T-helper 1 cell treated with Interleukin-12 subunit alpha and Interleukin-12 subunit beta and Interleukin-4 antibody, amounts not matched to agents 30 ng/mL and 1 ng/mL, for 36 hours (primary cell): ENCODE measurements at places on chromosomes 3 and 15. TPM values are rescaled to one million over a fixed set of nuclear protein-coding genes. Genes with fewer than 3 reads are reported as not detected.

The HIGD2B gene
- total RNA-seq, result 0.20 TPM in 2 replicates

The UBAP1L gene
- 5.2 and 5.3 TPM in 2 replicates for total RNA-seq

The IL5RA gene
- not detected in 2 replicates for total RNA-seq

The SLC27A2 gene
- total RNA-seq, result 44.6 and 45.3 TPM in 2 replicates

The NRG4 gene
- total RNA-seq, result not detected in 2 replicates

The GHSR gene
- total RNA-seq, result not detected in 2 replicates

The COL6A5 gene
- 0.05 and 0.15 TPM in 2 replicates for total RNA-seq

The CNOT10 gene
- 49.0 and 50.5 TPM in 2 replicates for total RNA-seq

The GRM2 gene
- total RNA-seq, result 1.6 and 2.1 TPM in 2 replicates
